ENCODE measurements at places on chromosomes 7 and 10.

DNA sequence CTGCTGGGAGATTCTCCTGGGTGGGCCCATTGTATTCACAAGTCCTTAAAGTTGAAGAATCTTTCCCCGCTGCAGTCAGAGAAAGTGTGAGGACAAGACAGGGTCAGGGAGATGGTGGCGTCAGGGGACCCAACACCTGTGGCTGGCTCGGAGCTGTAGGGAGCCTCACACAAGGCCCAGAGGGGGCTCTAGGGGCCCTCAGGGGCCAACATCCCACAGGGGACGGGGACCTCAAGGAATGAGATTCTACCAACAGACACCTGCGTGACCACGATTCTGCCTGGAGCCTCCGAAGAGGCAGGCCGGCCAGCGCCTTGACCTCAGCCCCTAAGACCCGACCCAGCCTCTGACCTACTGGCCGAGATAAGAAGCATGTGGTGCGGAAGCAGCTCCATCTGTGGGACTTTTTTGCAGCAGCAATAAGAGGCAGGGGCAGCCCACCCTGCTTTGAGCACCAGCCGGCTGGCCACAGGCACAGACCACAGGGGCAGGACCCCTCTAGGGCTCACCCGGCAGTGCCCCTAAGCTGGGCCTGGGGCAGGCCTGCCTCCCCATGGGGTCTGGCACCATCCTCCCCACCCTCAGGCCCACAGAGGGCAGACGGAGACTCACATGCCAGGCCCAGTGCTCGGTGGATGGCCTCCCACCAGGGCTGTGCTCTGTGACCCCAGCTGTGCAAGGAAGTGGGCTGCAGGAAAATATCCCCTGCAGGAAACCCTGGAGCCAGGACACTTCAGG, 13.2 kb downstream of the RASGEF1A start:
- no peak for DNase-seq

DNA sequence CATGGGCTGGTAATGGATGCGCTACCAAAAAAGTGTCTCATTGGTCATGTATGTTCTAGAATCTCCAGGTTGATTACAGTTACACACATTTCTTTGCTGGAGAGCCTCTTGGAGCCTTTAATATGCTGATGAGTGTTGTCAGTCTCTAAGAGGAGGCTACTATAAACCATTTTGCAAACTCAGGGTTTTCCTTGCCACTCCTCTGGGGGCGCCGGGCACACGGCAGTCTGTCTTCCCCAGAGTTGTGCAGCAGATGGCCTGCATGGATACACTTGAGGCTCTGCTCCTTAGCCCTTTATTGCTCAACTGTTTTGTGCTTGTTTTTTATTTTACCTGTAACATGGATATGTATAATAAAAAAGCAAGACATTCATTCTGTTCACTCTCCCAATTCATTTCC, 196.5 kb downstream of the ACTR3B start:
- DNase-seq = no peak

GRCh38 chr7:136167991-136168390, 190.8 kb upstream of the MTPN start:
- DNase-seq = no peak

DNA sequence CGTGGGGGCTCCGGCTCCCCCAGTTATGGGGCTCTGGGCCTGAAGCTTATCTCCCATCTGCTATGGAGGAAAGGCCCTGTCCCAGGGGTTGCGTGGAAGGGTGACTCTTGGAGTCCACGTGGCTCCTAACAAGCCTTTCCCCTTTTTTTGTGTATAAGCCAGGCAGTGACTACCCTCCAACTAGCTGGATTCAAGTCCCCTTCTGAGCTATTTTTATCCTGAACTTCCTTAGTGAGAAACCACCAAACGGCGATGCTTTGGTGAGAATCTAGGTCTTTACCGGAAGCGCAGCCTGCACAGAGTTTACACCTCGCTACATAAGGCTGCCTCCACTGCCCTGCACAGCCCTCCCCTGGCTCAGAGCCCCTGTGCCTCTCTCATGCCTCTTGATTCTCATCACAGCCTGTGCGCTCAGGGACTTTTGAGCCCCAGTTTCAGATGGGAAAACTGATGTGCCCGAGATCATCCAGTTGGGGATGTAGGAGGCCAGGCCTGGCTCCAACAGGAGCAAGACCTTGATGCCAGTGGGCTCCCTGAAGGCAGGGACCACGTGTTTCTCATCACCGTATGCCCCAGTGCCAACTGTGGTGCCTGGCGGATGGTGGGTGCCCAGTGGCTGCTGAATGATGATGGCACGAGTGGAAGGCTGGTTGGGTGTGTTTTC, 102.3 kb upstream of the PPIF start:
- peak; percentile 64 for DNase-seq

DNA sequence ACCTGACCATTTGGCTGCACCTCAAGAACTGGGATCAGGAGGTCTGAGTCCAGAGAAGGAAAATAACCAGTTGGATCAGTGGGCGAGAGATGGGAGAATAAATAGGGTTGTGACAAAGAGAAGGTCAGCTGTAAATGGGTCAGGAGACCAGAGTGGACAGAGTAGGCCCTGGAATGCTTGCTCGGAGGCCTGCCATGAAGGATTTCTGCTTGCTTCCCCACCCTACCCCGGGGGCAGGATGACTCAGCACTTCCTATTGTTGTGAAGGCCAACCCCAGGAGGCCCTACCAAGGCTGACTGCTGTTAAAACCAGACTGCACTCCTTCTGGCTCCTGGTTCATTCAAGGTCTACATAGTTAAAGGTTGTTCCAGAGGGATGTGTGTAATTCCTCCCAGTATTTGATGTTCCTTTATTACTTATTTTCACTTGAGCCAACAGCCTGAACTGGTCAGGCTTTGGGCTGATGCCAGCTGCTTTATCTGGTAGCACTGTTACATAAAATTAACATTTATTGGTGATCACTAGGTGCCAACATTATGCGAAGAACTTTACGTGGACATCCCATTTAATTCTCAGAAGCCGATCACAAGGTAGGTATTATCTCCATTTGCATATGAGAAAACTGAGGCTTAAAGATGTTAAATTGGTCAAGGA, 27.3 kb upstream of the IFRD1 start:
- no peak for DNase-seq
